NCI-H2171 (cell line): ENCODE measurements at places on chromosomes 1 and 21.

GRCh38 chr21:37658817-37659458 is 257.3 kb downstream of the KCNJ6 start:
- DNase-seq = no peak

DNA sequence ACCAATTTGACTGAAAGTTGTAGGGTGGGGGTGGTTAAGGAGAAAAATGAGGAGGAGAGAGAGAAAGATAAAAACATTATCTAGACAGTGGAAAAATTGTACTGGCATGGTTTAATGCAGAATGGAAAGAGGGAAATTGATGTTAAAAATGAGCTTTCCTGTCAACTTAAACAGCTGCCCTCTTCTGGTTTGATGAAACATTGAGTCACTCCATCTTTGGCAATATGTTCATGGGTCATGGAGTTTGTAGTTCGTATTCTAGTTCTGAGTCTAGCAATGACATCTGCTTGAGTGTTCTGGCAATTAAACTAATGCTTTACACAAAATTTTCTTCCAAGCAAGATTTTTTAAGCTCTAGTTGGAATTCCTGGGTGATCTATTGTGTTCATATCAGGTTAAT is 9.6 kb downstream of the ZNF648 start:
- no peak for DNase-seq

GRCh38 chr1:66386712-66387111 is 147.2 kb upstream of the SGIP1 start:
- no peak for DNase-seq

DNA sequence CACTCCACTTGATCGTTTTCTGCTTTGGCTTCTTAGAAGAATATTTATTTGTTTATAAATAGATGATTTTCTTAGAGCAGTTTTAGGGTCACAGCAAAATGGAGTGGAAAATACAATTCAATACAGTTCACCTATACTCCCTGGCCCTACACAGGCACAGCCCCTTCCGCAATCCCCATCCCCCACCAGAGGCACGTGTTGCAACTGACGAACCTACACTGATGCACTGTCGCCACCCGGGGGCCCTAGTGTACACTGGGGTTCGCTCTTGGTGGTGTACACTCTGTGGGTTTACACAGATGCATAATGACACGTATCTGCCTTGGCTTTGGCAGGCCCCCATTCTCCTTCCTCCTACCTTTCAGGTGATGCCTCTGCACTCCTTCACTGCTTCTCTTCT is 8.0 kb downstream of the ECHDC2 start:
- DNase-seq = no peak

DNA sequence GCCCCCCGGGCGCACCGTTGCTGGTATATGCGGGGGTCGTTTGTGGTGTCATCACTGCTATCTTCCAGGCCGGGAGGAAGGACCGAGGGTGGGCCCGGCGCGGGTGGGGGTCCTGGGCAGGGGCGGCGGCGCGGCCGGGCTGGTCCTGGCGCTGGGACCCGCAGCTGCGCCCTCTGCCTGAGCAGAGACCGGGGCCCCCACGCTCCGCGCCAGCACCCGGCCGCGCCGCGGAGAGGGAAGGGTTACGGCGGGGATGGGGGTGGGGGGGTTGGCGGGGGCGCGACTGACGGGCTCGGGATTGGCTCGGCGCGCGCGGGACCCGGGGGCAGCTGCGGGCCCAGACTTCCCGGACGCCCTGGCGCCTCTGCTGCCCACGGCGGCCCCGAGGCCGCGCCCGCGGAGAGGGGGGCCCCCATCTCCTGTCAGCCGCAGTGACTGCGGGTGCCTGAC is 13.8 kb upstream of the SAMD11 start:
- no peak for DNase-seq

DNA sequence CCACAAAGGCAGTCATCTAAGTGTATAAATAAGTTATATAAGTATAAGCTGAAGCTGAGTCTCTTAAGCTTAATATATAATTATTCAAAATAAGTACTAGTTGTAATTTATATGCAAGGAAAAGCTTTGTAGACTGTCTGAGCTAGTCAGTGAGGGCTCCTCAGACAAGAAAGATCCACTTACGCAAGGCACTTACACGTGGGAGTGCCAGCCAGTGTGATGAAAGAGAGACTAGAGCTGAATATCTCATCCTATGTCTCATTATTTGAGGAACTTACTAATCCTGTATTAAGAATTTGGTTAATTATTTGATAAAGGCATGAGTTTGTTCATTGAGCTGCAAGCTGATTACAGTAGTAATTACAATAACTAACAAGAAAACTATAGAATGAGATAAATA is 146.9 kb downstream of the PDE4B start:
- DNase-seq = no peak
